ENCODE measurements at places on chromosomes 1 and 21.

GRCh38 chr1:15160626-15161025 is 7.1 kb downstream of the TMEM51 start:
- no peak for ATAC-seq

DNA sequence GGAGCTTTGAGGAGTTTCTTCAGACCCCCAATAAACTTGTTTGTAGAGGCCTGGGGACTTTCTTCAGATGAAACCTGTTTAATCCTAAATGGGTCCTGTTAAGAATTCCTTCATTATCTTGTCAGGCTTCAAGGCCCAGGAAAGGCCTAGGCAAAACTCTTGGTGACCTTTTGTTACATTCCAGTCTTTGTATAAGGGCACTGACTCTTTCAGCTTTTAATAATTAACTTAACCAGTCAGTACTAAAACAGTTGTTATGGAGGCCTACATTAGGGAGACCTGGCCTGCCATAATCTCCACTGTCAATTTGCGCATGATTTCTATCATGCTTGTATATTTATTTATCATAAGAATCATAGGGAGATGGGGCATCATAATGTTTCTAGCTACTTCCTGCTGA is 110.2 kb downstream of the FCRL5 start:
- no peak for ATAC-seq

DNA sequence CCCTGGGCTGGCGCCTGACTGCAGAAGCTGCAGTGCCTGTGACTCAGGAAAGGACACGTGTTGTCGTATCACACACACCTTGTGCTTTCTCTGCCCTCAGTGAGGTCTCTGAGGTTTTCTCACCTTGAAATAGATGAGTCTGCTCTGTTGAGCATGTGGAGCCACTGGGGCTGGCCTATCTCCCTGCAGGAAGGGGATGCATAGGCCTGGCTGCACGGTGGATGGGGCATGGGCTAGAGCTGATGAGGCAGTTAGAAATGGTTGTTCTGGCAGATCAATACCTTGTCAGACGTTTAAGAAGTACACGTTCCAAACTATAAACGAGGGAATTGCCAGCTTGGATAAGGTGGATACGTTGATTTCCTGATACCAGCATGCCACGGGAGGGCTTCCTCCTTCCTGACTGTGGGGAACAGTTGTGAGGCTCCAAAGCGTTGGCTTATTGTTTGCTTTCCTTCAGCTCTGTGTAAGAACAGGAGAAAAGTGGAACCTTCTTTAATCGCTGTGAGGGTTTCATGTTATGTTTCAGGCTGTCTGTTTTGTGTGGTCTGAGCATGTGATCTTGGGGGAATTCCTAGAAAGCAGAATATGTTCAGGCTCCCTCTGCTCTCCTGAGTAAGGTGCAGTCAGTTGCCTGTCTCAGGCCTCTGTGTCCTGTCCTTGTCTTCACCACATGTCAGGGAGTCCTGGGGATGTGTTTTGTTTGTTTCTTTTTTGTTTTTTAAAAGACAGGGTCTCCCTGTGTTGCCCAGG is 44.8 kb downstream of the PCNT start:
- no peak for ATAC-seq

DNA sequence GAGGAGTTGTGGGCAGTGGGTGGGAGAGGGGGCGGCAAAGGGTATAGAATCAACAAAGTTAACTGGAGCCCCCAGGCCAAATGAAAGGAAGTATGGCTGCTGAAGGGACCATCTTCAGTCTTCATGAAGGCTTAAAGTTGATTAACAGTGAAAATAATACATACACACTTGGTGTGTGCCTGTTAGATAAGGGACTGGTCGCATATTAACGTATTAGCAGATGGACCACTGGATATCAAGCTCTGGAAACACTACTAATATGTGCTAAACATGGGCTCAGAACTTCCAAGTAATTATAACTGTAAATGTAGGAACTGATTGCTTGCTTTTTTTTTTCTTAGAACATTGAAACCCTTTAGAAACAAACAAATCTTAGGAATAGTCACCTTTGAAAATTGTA is 224.7 kb upstream of the KIAA0040 start:
- ATAC-seq, result no peak

DNA sequence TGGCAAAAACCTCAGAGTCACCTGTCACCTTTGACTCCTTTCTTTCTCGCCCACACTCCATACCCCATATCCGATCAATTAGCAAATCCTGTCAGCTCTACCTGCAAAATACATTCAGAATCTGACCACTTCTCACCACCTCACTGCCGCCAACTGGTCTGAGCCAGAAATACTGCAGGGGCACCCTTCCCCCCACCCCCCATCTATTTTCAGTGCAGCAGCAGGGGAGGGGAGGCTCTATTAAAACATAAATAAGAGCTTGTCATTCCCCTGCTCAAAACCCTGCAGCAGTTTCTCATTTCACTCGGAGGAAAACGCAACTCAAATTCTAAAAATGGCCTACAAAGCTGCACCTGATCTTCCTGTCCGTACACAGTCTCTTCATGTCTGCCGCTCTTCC is 3.9 kb downstream of the PKLR start:
- ATAC-seq, result no peak

DNA sequence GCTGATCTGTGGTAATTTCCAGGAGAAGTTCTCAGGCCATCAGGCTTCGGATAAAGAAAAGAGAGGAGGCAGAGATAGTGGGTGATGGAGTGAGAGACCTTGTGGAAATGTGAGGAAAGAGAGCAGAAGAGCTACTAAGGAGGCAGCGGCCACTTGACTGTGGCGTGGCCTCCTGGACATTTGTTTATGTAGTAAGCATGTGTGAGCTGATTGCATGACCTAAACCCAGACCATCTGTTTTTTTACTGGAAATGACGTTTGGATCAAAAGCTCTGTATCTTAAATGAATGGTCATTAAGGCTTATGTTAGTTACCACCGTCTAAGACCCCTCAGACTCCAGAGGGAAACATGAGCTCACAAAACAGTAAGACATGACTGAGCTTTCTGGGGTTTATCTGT is 13.6 kb downstream of the ATP1B1 start:
- no peak for ATAC-seq

- no peak for ATAC-seq
Measured at GRCh38 chr1:23867542-23867894, 572 bp downstream of the FUCA1 start.

GRCh38 chr1:201982623-201983379 is at the start of gene RNPEP:
TSS of gene RNPEP (plus strand) at chr1:201982648. CDS start at chr1:201982667, 19 bp downstream.
- ATAC-seq, result peak; percentile 93

DNA sequence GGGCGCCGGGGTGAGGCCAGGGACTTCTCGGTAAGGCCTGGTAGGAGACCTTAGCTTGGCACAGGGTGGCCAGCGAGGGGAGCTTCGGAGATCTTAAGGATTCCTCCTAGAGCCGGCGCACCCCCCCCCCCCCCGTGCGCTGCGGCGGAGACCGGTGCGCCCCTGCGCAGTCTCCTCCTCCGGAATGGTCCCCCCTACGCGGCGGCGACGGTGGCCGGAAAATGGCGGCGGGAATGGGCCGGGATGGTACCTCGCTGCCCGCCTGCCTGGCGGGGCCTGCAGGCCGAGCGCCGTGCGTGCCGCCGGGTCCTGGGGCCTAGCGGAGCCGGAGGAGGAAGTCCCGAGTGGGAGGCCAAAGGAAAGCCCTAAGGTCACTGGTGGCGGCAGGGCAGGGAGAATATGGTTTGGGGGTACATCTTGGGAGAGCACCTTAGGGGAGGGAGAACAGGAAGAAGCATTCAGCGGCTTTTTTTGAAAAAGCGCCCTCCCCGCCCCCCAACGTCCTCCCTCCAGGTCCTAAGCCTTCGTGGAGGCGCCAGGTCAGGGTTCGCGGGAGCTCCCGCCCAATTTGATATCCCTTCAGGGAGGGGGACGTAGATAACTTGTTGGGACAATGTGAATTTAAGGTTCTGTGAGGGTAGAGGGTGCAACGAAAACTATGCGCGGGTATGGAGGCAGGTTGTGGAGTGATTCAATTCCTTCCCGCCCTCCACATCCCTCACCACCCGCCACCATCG is 429 bp downstream of the SRRM1 start:
- peak; percentile 57 for ATAC-seq

- ATAC-seq, result no peak
Measured at GRCh38 chr1:53350853-53351767, 23.2 kb upstream of the LRP8 start.

GRCh38 chr1:183957216-183957830 is 80.2 kb downstream of the COLGALT2 start:
- no peak for ATAC-seq
